ENCODE measurements at places on chromosomes 11 and 22.

- DNase-seq: no peak
These were observed 1.7 kb downstream of the CLPB start for GRCh38 chr11:72432347-72433287.

GRCh38 chr11:118921929-118922744 lies 3.6 kb downstream of the BCL9L start:
- no peak for DNase-seq

GRCh38 chr11:132499661-132500060 lies 1032.6 kb downstream of the OPCML start:
- DNase-seq: no peak

DNA sequence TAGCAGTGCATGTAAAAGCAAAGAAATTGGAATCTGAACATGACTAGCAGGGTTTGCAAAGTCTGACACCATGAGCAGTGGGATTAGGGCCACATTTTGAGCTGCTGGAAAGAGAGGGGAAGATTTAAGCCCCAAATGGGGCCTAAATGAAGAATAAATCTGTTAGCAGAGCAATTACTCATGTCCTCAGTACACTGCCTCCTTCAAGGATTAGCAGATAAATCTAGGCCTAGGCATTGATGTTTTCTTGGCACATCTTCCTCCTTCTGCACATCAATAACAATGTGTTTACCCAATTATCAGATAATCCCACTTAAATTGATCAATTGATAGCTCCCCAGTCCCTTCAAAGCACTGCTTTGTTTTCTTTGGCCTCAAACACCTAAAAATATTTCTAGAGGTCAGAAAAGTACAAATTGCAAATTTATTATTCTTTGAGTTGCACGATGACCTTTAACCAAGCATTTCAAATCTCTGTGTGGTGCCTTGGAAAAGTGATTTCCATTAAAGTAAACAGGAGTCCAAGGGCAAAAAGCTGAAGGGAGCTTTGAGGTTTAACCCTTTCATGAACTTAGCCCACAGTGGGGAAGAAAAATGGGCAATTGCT lies 514.7 kb upstream of the CHORDC1 start:
- no peak for DNase-seq

DNA sequence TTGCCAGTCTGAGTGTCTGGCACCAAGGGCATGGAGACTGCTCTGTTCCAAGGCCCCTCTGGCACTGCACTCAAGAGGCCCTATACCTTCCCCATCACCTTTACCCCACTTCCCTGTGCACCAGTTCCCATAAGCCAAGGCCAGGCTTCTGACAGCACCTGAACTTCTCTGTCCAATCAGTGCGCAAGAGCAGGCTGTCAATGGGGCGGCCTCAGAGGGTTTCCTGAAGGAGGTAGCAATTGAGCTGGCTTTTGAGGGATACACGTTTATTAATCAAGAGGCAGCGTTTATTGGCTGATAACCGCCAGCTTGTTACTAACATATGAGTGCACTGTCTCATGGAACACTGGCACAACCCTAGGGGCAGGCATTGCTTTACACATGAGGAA lies 2.1 kb downstream of the SH3BP1 start:
- no peak for DNase-seq

DNA sequence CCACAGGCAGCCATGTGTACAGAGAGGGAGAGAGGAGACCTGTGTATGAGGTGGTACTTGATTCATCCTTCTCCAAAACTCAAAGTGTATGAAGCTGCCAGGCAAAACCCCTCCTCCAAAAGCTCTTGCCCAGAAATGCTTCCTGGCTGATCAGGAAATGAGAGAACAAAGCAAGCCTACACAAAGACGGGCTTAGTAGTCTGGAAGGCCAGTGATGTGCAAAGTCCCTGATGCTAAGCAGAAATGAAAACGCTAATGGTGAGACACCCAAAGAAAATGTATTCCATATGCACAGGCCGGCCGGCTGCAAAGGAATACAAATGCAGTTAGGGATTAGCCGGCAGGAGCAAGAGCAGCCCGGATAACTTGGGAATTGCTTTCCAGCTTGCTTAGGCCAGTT lies 234.9 kb upstream of the CADM1 start:
- DNase-seq: no peak

GRCh38 chr11:2300936-2301630 lies 635 bp downstream of the C11orf21 start:
- DNase-seq: no peak

- DNase-seq: no peak
These were observed 31.5 kb downstream of the ZBTB16 start for GRCh38 chr11:114090976-114091375.

GRCh38 chr11:88308576-88308975 lies 29.0 kb downstream of the CTSC start:
- DNase-seq: no peak

DNA sequence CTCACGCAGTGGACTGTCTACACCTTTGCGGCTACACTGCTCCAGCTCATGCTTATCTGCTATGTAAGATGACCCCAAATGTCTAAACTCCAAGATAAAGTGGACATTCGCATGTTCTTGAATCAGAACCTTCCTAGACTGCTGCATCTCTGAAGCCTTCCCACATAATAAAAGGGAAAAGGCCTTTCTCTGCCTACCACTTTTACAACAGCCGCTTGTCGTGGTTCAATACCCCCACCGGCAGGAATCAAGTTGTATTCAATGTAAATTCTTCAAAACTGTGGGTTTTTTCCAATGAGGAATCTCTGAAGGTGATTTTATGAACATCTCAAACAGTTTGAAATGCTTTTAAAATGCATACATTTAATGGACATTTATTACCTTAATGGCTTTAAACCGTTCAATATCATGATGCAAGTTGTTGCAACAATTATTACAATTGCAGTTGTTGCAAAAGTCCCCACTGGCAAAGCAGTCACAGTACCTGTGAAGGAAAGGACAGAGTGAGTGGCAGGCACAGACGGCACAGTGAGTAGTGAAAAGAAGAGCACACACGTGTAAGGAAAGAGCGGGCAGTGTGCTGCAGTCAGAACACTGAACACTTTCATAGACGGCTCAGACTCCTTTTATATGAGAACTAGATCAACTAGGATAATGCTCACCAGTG lies 31.2 kb downstream of the GAL start:
- no peak for DNase-seq

DNA sequence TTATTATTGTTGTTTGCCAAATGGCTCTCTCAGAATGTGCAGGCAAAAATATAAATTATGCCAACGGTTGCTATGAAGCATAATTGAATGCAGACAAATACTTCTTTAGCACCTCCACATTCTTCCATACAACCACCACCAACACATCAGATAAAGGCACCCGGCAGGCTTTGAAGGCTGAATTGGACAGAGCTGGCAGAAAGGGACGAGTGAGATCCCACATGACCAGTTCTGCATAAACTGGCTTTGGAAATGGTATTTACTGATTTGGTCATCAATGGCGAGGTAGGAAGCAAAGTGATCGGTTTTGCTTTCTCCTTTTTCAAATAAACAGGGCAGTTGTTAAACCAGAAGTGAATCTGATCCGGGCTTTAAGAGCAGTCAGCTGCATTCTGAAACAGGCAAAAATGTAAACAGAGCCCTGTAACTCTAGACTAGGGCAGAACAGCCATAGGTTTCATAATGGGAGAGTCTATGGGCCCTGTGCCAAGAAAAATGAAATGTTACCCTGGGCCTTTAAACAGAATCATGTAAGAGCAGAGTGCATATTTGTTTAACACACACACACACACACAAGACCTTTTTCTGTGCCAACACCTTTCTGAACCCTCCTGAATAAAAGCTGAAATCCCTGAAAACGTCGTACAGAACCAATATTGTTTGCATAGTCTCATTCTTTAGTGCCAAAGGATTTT lies 97.7 kb downstream of the MPPED2 start:
- peak; percentile 97 for DNase-seq

GRCh38 chr11:21396342-21397008 lies 727.1 kb downstream of the NELL1 start:
- DNase-seq: no peak

GRCh38 chr11:108727665-108728064 lies 62.8 kb downstream of the DDX10 start:
- no peak for DNase-seq

DNA sequence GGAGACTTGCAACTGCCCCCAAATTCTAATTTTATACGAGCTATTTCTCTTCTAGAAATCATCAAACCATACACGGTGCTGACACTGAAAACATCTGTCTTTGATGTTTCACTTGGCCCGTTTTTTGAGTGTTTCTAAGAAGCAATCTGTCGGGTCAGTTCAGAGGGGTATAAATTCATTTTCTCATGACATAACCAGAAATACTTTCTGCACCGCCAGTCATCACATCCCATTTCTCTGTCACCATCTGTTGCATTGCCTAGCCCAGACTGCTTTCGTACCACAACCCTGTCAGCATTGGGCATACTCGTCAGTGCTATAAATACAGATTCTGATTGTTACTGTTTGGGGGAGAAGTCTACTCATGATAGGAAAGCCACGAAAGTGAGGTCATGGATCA lies 63.1 kb upstream of the CCDC90B start:
- DNase-seq: no peak

- DNase-seq: no peak
These were observed 45.5 kb downstream of the ARFGAP2 start for GRCh38 chr11:47131136-47131535.

DNA sequence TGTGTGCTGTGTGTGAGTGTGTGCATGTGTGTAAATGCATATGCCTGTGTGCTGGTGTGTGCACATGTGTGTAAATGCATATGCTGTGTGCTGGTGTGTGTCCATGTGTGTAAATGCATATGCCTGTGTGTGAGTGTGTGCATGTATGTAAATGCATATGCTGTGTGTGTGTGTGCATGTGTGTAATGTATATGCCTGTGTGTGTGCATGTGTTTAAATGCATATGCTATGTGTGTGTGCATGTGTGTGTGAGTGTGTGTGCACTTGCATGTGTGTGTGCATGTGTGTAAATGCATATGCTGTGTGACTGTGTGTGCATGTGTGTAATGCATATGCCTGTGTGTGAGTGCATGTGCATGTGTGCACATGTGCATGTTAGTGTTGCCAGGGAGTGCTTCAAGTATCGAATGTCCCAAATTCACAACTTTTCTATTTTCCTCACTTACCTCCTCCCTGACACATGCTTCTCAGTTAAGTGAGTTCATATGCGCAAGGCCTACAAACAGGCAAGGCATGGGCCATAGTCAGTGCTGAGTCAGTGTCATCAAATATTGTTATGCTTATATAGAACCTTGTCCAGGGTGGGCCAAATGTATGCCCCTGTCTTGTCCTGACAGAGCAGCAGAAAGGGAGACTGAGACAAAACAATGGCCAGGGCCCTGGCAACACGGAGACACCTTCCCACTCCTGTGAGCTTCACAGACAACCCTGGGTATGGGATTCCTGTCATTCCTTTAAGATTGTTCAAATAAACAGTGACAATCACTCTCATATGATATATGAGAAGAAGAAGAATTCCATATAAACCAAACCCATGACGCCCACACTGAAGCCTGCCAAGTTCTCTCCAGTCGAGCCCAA lies 38.6 kb downstream of the GGTLC2 start:
- DNase-seq: no peak

DNA sequence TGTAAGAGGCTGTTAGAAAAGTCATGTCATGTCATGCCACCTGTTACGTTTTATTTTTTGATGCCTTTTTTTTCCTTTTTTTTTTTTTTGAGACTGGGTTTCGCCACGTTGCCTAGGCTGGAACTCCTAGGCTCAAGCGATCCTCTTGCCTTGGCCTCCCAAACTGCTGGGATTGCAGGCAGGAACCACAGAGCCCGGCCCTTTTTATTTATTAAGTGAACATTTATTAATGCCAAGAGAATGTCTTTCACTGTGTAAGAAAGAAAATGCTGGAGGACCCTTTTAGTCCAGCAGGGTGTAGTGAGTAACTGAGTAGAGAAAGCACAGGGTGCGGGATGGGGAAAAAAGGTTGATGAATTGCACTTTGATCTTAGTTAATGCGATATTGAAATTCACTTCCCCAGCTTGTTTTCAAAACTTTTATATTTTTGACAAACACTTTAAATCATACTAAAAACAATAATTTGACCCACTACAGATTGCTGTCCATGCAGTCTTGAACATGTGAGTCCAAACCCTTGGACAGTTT lies 2.3 kb upstream of the XBP1 start:
- no peak for DNase-seq
